ENCODE measurements at places on chromosomes 4 and X. TPM values are rescaled to one million over a fixed set of nuclear protein-coding genes. Genes with fewer than 3 reads are reported as not detected.

The PNMA6A gene
- total RNA-seq: 0.73 TPM

DNA sequence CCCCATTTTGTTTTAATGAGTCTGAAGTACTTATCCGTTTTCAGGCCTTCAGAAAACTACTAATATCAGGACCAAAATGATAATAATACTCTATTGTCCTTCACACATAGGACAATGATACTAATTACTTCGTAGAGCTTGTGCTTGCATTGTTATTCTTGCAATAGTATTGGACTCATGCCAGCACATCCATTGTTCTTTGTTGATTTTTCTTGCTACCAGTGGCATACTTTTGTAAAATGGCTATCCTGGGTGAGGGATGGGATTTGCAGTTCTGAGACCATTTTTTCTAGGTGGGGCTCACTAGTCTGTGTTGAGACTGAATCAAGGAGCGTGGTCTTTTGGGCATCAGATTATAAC, 195.3 kb downstream of the MAML3 start:
- no peak for DNase-seq

The PRR32 gene
- total RNA-seq: not detected

- no peak for DNase-seq
These were observed 304.9 kb upstream of the RPS6KA3 start for GRCh38 chrX:20571611-20572010.

DNA sequence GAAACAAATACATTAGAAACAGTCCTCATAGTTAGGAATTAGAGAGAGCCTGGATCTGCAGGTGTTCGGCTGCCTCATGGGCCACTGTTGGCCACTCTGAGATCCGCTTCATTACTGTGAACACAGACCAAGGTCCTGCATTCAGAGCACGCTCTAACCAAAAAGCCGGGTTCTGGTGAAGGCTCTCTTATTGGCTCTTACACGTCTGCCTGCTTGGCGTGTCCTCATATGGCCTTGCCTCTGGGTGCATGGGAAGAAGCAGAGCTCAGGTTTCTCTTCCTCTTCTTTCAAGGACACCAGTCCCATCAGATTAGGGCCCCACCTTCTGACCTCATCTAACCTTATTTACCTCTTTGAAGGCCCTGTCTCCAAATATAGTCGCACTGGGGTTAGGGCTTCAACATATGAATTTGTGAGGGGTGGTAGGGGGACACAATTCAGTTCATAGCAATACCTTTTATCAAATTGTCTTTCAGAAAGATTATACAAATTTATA, 37.1 kb upstream of the ELF2 start:
- DNase-seq: no peak

DNA sequence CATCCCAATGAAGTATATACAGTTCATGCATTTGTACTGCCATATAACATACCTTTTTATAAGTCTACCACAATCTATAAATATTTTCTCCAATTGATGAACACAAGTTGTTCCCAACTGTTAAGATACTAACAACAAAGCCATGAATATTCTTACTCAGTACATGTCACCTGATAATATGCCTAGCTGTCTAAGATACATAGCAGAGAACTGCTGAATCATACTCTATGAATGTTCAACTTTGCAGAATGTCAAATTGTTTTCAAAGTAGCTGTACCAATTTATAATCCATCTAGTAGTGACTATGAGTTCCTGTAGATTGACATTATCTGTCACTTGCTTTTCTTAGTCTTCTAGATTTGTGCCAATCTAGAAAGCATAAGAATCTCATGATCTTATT, 84.9 kb downstream of the RAB28 start:
- DNase-seq: no peak

DNA sequence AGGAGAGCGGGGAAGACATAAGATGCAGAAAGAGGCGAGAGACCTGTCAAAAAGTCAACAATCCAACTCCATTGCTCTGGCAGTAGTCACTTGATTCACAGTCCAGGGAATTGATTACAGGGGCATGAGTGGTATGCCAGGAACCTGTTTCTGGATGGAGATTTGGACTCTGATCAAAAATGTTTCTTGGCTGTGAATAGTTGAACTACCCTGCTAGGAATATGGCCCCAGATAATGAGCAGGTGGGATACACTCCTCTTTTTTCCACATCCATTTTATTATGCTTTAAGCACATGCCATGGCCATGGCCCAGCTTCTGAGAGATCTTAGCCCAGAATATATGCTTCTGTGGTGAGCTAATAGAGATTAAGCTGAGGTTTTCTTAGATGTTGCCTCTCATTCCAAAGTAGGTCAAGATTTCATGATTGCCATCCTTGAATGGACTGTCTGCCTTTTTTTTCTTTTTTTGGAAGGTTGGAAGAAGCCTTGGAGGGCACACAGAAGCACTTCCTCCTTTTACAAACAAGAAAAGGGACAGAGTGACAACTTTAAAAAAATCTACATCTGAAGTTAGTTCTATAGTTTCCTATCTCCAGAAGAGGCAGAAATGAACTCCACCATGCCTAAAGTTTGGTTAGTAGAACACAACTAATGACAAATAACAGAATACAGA, 121.9 kb downstream of the KIT start:
- DNase-seq: no peak

The CT45A2 gene
- total RNA-seq: not detected

The TRIM75 gene
- not detected for total RNA-seq

GRCh38 chrX:56099271-56099670, 132.9 kb upstream of the KLF8 start:
- no peak for DNase-seq

The ADH5 gene
- total RNA-seq: 136 TPM

- DNase-seq: no peak
These were observed 6.6 kb upstream of the MAGEB17 start for GRCh38 chrX:16160729-16161128.

GRCh38 chr4:89765966-89766365, 71.0 kb downstream of the SNCA start:
- no peak for DNase-seq

The SFRP2 gene
- total RNA-seq: 6.9 TPM

- no peak for DNase-seq
These were observed 75.8 kb upstream of the CCDC160 start for GRCh38 chrX:134161162-134161561.

DNA sequence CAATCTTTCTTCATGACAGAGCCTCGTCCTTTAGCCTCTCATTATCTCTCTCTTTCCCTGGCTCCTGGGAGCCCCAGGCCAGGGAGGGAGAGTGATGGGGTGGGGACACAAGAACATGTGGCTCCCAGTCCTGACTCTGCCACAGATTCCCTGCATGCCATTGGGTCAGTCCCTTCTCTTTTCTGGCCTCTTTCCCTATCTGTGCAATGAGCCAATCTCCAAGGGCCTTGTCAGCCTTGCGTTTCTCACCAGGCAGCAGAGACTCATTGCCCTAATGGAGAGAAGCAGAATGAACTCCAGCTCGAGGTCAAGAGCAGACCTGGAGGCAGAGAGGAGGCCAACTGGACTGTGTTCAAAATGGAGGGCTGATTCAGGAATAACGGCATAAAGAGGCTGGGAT, 38.4 kb upstream of the PJA1 start:
- DNase-seq: no peak

The ANXA3 gene
- total RNA-seq: 37.6 TPM

The PTCHD1 gene
- total RNA-seq: 1.3 TPM

DNA sequence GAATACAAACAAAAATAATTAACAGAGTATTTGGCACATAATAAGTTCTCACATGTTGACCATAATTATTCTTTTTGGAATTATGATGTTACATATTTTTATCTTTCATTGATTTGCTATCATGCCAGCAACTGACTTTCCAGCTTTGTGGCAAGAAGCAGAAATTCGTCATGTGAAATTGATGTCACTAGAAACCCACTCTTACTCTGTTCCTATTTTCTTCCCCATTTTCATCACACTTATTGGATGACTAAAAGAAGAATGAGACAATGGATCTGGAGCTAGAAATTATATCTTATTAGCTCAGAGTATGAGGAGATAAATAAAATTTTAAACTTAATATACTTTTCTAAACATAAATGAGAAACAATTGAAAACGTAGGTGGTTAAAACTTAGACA, 31.9 kb downstream of the EGF start:
- DNase-seq: no peak

The ARHGEF38 gene
- not detected for total RNA-seq

The TCEAL6 gene
- not detected for total RNA-seq

- DNase-seq: no peak
These were observed 195.6 kb downstream of the RAPGEF2 start for GRCh38 chr4:159298502-159298901.

The GPRIN3 gene
- total RNA-seq: 3.3 TPM

The BEX2 gene
- total RNA-seq: 12.5 TPM

The SLC9A6 gene
- 12.9 TPM for total RNA-seq

- DNase-seq: no peak
These were observed 48.5 kb upstream of the ZNF157 start for GRCh38 chrX:47321823-47322371.

DNA sequence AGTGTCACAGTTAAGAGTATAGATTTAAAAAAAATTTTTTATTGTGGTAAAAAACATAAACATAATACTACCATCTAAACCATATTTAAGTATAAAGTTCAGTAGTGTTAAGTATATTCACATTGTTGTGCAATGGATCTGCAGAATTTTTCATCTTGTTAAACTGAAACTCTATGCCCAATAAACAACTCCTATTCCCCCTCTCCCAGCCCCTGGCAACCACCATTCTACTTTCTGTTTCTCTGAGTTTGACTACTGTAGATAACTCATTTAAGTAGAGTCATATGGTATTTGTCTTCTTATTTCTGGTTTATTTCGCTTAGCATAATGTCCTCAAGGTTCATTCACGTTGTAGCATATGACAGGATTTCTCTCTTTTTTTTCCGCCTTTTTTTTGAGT, 112.4 kb downstream of the PTTG2 start:
- no peak for DNase-seq

The MAPK10 gene
- total RNA-seq: 24.6 TPM

DNA sequence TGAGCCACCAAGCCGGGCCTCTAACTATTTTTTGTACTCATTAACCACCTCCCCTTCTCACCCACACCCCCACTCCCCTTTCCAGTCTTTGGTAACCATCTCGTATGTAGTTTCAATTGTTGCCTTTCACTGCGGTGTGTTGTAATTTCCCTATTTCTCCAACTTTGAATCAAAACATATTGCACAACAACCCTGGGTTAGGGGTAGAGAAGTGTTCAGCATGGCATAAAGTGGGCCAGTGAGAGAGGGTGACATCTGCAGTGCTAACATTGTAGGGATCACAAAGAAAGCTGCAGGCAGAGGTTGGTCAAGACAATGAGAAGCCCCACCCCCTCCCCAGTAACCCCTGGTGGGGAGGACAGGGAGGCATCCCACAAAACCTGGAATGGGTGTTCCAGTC, 92.7 kb downstream of the SPATA18 start:
- no peak for DNase-seq

The EIF1AX gene
- total RNA-seq: 66.6 TPM

GRCh38 chr4:19286924-19287323, 964.8 kb upstream of the SLIT2 start:
- DNase-seq: no peak

The SMARCA1 gene
- total RNA-seq: 34.4 TPM

The PAGE4 gene
- total RNA-seq: not detected
